ENCODE measurements at places on chromosomes 1 and 21. TPM values are rescaled to one million over a fixed set of nuclear protein-coding genes. Genes with fewer than 3 reads are reported as not detected.

The PRUNE1 gene
- 26.6 TPM for total RNA-seq

The TCP10L gene
- total RNA-seq, result not detected

The PLK3 gene
- total RNA-seq, result 9.5 TPM

The FAM78B gene
- total RNA-seq, result not detected

The SESN2 gene
- total RNA-seq, result 7.9 TPM
